Suppressor macrophage treated with lipopolysaccharide for 1 hour (primary cell): ENCODE measurements at places on chromosomes 4 and X.

DNA sequence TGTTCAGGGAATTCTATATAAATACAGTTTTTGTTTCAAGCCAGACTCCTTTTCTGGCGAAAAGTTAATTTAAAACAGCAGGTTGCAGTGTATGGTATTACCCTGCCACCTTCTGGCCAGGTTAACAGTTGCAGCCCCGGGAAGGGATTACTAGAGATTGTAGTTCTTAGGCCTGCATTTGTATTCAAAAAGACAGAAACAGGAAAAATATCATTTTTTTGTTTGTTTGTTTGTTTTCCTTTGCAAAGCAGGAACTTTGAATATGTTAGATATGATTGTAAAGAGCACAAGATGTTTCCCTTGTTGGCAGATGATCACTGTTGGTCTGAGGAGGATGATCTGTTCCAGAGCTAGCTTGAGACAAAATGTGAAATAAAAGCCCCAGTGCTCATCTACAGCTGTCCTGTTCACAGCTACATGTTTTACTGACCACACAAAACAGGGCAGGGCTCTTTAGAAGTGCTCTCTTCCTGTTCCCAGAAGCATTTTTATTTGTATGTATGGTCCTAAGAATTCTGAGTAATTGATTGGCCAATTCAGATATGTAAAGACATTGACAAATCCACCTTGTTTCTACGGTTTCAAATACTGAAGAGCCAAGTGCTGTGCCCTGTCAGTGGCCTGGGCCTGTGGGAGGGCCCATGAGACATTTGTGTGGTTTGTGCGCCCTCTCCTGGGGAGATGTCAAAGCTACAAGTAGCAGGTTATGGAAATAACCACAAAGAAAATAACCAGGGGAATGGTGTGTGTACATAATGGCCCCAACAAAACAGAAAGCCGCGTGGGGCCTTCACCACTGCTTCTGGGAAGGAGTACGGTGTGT is 57.9 kb downstream of the CLDN22 start:
- peak; percentile 91 for DNase-seq

- DNase-seq: no peak
These were observed 804.7 kb upstream of the NDST4 start for GRCh38 chr4:115918149-115918548.

- DNase-seq: peak; percentile 21
These were observed 328.2 kb downstream of the DTHD1 start for GRCh38 chr4:36609661-36610060.

DNA sequence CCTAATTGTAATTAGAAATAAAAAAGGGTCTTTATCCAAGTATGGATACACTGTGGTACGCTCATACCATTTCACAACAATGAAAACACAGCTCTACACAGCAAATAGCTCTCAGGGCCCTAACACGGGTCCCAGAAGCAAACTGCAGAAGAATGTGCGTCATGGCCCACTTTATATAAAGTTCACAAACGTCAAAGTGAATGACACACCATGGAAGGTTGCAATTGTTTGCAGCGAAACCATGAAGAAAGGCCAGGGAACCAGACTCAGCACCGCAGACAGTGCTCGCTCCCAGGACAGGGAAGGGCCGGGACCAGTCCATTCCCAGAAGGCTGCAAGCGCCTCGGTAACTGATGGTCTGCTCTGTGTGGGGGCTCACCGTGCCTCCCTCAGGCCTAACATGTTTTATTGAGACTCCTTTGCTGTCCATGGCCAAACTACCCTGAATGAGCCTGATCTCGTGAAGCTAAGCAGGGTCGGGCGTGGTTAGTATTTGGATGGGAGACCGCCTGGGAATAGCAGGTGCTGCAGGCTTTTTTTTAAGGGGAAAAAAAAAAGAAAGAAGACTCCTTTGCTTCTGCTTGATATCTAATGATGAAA is 47.8 kb downstream of the ACOX3 start:
- DNase-seq: no peak

DNA sequence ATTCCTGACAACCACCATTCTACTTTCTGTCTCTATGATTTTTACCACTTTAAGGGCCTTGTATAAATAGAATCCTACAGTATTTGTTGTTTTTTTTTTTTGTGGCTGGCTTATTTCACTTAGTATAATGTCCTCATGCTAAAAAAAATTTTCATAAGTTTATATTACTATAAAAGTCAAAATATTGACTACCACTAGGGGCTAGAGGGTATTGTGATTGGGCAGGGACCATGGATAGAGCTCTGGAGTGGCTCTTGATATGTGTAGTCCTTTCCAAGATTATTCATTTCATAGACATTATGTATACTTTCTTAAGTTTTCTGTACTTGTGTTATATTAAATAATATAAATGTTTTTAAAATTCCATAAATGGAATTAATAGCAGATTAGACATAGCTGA is 34.6 kb downstream of the MYOZ2 start:
- no peak for DNase-seq

DNA sequence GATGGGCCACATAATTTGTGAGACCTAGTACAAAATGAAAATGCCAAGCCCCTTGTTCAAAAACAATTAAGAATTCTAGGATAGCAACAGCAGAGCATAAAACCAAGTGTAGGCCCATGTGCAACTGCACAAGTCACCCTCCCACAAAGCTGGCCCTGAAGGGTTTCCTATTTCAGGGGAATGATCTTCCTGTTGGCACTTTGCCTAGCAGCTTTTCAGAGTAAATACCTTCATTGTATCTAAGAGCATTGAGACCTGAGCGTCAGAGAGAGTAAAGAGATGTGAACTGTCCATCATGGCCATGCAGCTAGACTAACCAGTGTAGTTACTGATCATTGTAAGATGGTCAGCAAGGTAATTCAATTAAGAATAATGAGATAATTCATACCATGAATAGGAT is 113.6 kb downstream of the CNKSR2 start:
- DNase-seq: no peak

GRCh38 chr4:74258963-74259362 is 49.3 kb upstream of the EPGN start:
- DNase-seq: no peak
